KBM-7 (cell line): ENCODE measurements at places on chromosomes 6 and 20.

- no peak for DNase-seq
These were observed 31.9 kb downstream of the VSTM2L start for GRCh38 chr20:37934634-37935375.

GRCh38 chr6:167861424-167861823 lies 34.7 kb downstream of the AFDN start:
- no peak for DNase-seq

DNA sequence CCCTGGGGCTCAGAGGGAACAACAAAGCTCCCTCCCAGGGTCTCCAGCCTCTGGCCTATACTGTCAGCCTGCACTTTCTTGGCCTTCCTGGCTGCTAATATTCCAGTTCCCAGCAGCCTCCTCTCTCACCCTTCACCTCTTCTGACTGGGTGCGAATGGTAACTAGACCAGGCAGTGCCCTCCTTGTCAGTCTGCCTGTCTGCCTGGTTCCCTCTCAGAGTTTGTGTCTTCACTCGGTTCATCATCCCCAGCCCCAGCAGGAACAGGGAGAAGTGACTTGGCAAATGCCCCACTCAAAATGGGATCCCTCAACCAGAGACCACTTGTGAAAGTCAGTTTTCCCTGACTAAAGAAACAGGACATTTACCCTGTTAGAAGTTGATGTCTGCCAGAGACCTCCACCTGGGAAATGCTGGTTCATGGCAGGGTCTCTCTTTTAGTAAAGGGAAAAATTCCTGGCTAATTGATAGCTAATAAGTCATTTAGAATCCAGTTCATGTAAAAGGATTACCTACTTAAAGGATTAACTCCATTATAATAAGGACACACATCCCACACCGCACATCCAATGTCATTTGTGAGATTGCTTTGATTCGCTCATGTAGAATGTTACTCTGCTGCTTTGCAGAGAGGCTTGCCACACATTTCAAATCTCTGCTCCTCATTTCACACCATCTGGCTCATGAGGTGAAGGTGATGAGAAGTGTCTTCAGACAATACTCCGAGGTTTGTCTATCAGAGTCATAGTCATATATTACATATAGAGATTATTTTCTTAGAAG lies 18.6 kb upstream of the MICB start:
- no peak for DNase-seq

DNA sequence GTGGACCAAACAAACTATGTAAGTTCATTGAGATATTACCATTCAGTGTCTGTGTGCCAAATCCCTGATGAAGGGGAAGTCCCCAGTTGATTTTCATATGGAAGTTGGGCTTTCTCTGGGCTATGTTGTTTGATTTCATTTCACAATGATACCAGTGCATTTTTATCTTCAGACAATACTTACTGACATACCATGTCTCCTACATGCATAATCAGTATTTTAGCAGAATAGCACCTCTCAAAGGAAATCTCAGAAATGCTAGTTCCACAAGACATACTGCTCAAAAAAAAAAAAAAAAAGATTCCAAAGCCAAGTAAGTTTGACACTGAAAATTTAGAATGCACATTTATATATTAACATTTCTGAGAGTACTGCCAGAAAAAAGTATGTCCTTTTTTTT lies 168.8 kb upstream of the RNF217 start:
- DNase-seq = no peak

GRCh38 chr6:165110860-165111259 lies 198.5 kb downstream of the C6orf118 start:
- DNase-seq = no peak

- DNase-seq = no peak
These were observed 259.4 kb downstream of the TAF4 start for GRCh38 chr20:61806314-61806713.

DNA sequence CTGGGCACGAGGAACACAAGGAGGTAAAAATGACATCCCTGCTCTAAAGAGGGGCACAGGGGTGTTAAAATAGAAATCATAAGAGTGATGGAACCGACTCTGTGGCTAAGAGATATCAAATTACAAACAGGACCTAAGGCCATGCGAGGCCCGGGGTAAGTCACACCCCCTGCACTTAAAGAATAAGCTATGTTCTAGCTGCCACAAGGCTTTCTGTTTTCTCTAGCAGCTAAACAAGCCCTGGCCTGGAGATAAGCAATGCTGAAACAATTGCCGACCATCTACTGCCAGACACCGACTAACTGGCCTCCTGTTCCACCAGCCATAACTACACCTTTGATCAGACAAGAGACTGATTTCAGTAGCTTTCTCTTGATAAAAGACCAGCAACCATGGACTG lies 32.4 kb downstream of the MDGA1 start:
- DNase-seq = no peak

GRCh38 chr6:164208371-164208770 lies 793.9 kb downstream of the QKI start:
- DNase-seq = no peak

DNA sequence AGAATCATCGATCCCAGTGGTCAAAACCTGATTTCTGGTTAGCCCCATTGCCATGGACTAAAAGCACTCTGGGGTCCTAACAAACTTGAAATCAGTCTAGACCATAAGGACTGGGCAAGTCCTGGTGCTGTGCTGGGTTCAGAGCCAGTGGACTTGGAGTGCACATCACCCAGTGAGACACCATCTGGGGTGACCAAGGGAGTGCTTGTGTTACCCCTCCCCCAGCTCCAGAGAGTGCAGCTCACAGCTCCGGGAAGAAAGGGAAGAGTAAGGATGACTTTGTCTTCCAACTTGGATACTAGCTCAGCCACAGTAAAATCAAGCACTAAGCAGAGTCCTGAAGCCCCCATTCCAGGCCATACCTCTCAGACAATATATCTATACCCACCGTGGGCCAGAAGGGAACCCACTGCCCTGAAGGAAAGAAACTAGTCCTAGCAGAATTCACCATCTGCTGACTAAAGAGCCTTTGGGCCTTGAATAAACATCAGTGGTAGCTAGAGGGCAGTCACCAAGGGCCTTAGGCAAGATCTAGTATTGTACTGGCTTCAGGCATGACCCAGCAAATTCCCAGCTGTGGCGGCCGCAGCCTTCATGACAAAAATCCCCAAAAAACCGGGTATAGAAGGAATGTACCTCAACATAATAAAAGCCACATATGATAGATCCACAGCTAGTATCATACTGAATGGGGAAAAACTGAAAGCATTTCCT lies 153.5 kb upstream of the OGFRL1 start:
- DNase-seq = no peak

- DNase-seq = peak; percentile 41
These were observed 53.8 kb downstream of the ABHD12 start for GRCh38 chr20:25336561-25337422.

GRCh38 chr6:125095580-125096301 lies 57.8 kb upstream of the TPD52L1 start:
- DNase-seq = no peak

DNA sequence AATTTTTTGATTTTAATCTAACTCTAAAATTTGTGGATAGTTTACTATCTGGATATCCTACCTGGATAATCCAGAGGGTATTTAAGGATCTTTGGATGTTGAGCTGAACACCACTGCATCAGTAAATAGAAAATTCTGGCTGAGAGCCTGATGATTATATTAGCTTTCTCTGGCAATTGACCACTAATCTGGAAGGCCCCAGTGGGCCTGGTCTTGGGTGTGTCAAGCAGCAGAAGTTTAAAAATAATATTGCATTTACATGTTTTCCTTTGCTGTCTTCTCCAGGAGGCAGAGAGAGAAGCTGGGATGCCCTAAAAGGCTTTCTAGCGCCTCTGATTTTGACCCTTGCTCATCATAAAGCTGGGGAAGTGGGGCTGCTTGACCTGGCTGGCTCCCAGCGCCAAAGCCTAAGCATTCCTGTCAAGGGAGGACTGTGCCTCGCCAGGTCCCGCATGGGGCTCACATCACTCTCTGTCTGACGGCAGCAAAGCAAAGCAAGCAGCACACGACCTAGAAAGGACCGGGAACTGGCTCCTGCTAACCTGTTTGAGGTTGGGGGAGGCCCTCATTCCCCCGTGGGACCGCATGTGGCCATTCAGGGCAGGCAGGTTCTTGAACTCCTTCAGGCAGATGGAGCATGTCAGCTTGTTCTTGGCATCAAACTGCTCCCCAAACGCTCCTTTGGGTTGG lies 46.6 kb upstream of the MRPS10 start:
- no peak for DNase-seq

DNA sequence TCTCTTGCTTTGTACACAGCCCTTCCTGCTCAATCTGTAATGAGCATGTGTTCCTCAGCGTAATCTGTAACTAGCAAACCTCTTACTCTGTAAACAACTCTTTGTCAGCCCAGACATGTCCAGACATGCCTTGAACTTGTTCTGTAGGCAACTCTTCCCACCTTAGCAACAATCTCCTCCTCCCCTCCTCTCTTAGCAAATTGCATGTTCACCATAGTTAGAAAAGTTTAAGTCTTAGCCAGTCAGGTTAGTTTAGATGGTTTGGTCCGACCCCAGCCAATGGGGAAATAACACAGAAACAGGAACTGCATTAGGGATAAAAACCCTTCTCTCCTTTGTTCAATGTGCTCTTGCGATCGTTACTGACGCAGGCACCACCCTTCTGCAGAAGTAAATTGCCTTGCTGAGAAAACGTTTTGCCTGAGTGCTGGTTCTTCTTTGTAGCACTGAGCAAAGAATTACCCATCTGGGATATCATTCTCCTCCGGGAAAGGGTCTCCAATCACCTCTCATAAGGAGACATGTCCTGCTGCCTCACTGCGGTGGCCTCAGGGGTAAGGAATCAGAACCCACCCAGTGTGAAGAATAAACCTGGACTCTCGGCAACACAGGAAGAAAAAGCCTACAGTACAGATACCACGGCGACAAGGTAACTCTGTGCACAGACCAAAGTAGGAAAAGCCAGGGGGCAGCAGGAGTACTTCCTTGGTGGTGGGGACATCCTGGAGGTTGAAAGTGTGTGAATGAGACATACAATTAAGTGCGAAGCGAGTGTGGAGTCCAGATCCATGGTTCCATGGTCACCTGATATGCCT lies 26.2 kb downstream of the PLN start:
- DNase-seq = peak; percentile 56

- DNase-seq = no peak
These were observed 37.7 kb upstream of the CENPW start for GRCh38 chr6:126302191-126302590.

- DNase-seq = peak; percentile 91
These were observed 37.3 kb upstream of the BTN3A2 start for GRCh38 chr6:26327450-26328264.

GRCh38 chr6:54877713-54878317 lies 31.2 kb downstream of the FAM83B start:
- DNase-seq = no peak

GRCh38 chr6:82138075-82138791 lies 109.3 kb downstream of the IBTK start:
- DNase-seq = no peak

- no peak for DNase-seq
These were observed 71.2 kb downstream of the RAMACL start for GRCh38 chr6:166515072-166515810.

- DNase-seq = no peak
These were observed 167.8 kb upstream of the RIPOR2 start for GRCh38 chr6:25103603-25104002.

DNA sequence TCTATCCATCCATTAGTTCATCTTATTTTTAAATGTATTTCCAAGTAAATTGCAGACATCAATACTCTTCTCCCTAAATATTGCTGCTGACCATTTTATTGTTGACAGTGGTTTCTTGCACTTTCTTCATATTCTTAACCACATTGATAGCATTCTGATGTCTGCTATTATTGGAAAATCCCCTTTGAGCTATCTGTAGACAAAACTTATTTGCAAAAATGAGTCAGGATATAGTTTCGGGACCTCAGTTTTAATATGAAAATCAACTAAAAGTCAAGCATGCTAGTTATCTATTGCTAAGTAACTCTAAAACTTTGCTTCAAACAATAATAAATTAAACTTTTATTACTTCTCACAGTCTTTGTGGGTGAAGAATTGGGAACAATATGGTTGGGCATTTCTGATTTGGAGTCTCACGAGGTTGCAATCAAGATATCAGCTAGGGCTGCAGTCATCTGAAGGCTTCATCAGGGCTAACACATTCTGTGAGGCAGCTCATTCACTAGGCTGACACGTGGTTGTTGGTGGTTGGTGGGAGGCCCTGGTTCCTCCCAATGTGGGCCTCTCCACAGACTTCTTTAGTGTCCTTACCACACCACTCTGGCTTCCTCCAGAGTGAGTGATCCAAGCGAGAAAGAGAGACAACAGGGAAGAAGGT lies 32.7 kb downstream of the CD109 start:
- peak; percentile 69 for DNase-seq

- DNase-seq = no peak
These were observed 41.2 kb upstream of the CHRNA4 start for GRCh38 chr20:63402181-63402859.

DNA sequence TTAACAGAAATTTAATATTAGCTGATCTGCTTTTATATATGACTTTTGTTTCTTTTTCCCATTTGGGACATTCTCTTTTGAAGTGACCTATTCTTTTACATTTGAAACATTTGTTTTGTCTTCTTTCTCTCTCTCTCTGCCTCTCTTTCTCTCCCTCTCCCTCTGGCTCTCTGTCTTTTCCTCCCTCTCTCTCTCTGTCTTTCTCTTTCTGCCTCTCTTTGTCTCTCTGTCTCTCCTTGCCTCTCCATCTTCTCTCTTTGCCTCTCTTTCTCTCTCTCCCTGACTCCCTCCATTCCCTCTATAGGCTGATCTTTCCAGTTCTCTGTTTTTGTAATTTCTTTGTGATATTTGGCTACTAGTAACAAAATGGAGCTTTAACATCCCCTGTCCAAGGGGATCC lies 52.0 kb upstream of the TULP1 start:
- DNase-seq = no peak

- DNase-seq = no peak
These were observed 50.7 kb downstream of the EZR start for GRCh38 chr6:158768436-158768835.

GRCh38 chr20:21661488-21662055 lies 43.9 kb upstream of the PAX1 start:
- no peak for DNase-seq

GRCh38 chr20:38135651-38136420 lies 29.2 kb downstream of the TGM2 start:
- DNase-seq = no peak

GRCh38 chr20:9966966-9967365 lies 67.8 kb upstream of the ANKEF1 start:
- no peak for DNase-seq

GRCh38 chr20:14553774-14554534 lies 216.5 kb upstream of the FLRT3 start:
- DNase-seq = no peak

GRCh38 chr6:25482996-25483395 lies 169.0 kb upstream of the SCGN start:
- DNase-seq = no peak

DNA sequence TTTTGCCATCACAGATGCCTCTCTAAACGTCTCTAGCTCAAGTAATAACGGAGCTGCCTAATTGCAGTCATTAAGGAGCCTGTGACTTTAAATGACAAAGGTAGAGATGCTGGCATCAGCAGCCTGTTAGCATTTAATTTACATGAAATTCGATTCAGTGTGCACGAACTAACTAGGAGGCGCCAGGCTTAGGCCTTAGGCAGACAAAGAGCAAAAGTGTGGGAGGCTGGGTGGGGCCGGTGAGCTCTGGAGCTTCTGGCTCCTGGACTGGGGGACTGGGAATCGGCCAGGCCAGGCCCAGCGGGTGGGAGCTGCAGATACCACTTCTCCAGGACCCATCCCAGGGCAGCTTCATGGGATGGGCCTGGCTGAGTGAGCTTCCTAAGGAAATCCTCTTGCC lies 170.0 kb upstream of the AGPAT4 start:
- DNase-seq = no peak

GRCh38 chr20:59195316-59195993 lies 31.8 kb downstream of the ZNF831 start:
- DNase-seq = no peak
